CD4-positive, alpha-beta T cell treated with Interleukin-1 beta for 1 hour (primary cell): ENCODE measurements at places on chromosomes 3 and 15.

DNA sequence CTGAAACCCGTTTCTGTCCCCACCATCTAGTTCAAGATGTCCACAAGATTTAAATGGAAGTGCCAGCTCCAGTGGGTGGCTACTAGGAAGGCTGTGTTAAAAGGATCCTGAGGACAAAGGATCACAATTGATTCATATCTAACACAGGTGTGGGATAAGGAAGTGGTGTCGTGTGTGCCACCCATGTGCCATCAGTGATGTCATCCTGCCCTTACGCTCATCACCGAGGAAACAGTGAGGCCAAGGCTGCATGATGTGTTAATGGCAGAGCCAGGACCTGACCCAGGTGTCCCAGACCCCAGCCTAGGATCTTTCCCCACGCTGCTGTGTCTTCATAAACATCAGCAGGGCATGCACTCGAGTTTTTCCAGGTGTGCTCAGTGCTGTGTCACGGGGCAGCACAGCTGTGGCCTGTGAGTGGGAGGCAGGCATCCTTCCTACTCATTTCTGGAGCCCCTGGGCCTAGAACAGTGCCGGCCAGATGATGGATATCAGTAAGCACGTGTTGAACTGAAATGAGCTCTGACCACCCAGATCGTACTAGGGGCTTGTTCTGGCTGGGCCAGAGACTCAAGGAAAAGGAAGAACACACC, 10.6 kb upstream of the TGM5 start:
- no peak for DNase-seq

GRCh38 chr3:56591262-56591661, 34.3 kb downstream of the CCDC66 start:
- DNase-seq: no peak

GRCh38 chr15:57281321-57281720, 95.0 kb upstream of the CGNL1 start:
- no peak for DNase-seq

DNA sequence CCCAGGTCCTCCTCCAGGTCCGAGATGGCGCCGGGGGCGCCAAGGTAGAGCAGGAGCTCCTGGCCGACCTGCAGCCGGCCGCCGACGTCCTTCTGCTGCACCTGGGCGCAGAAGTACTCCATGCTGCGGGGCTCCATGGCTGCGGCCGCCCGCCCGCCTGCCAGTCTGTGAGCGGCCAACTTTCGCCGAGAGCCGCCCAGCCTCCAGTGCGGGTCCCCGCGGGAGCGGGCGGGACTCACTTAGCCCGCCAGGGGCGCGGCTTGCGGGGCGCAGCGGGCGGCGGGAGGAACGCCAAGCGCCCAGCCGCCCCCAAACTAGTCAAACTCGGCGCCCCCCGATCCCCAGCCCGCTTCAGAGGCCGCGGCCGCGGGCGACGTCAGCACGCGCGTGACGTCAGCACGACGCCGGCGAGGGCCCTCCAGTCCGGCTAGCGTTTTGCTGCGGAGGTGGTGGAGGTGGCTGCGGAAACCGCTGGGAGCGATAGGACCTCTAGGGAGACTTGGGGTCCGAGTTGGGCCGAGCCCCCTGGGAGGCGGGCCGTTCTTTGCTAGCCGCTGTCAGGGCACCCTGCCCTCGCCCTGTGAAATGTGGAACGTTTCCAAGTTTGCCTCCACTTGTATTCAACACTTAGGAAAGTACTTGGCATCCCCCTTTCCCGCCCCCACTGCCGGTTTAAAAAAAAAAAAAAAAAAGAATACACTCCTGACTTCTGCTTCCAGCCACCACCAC, at the start of gene CLASP2:
Gene CLASP2, minus strand, starts transcription at position 389 of the 729 bp plus-strand sequence. Its CDS starts 252 bp downstream, at position 137.
- peak; percentile 85 for DNase-seq

- no peak for DNase-seq
Observed at GRCh38 chr3:194243172-194243837, 107.4 kb downstream of the HES1 start.

DNA sequence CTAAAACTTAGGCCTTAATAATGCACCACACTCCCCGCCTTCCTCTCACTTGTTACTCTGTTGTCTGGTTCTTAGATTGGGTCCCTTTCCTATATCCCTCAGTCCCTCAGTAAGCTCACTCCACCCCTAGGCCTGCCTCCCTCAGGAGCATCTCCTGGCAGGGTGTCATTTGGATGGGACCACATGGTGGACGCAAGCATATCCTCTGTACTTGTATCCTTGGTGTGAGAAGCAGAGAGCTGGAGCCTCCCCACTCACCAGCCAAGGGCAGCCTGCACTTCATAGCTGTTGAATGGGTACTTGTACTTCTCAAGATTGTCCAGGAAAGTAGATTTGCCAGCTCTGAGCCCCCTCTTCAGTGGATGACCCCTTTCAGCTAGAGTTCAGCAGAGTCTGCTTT, 11.6 kb downstream of the SEC61A1 start:
- no peak for DNase-seq

GRCh38 chr3:7203969-7204847, 343.3 kb downstream of the GRM7 start:
- no peak for DNase-seq

DNA sequence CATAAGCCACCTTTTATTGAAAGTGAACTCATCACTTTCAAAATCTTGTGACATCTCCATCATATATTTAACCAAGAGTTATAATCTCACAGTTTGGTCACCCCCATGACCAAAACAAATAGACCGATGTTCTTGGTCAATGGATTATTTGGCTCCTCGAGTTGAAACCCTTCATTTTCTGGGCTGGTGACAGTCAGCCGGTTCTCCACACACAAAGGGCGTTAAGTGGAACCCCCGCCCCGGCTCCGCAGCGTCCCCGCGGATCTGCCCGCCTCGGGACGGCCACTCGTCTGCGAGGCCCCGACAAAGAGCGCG, 772 bp downstream of the TSPAN3 start:
- no peak for DNase-seq

DNA sequence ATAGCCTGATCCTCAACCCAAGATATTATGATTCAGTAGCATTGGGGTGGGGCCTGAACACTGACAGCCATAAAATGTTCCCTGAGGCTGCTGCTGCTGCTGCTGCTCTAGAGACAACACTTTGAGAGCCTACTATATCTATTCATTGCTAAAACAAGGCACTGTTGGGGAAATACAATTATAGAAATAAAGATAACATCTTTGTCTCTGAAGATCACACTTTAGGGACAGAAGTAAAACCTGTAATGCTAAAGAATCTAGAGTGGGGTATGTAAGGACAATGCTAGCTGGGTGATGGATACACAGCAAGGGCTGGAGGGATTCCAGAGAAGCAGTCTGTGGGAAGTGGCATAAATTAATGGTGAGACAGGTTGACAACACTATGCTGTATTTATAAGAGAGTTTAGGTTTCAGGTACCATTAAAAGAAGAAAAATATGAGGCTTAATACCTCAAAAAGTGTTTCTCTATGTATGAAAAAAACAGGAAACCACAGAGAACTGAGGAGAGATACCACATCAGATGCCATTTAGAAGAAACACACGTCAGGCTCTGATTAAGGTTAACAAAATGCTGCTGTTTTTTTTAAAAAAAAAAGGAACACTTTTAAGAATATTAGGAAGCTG, 115.9 kb downstream of the CBLB start:
- peak; percentile 73 for DNase-seq
